ENCODE measurements at places on chromosomes 2 and 18.
A peak's percentile ranks its signal among the peaks of the same experiment; 100 is the strongest.

DNA sequence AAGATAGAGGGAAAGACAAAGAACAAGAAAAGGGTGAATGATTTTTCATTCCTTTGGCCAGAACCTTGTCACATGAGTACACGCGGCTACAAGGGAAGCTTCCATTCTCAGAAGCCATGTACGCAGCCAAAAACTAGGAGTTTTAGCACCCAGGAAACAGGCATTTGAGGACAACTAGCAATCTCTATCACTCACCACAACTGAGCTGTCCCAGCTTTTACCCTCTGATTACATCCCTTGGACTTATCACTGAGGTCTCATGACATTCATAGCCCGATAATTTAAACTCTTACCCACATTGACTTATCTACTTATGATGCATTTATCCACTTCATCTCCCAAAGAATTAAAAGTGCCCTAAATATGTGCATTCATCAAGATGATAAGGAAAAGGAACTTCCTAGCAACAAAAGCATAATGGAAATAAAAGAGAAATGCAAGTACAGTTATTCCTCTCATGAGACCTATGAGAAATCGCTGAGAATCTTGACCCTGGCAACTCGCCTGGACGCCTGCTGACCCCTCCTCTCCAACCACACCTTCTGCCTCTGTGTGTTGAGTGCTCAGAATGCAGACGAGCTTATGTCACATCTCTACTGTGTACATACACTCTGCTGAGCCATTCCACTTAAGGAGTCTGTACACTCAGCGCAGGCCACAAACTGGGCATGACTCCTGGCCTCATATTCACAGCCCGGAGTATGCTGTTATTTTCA, 28.7 kb upstream of the MFSD6 start:
- DNase-seq: no peak

DNA sequence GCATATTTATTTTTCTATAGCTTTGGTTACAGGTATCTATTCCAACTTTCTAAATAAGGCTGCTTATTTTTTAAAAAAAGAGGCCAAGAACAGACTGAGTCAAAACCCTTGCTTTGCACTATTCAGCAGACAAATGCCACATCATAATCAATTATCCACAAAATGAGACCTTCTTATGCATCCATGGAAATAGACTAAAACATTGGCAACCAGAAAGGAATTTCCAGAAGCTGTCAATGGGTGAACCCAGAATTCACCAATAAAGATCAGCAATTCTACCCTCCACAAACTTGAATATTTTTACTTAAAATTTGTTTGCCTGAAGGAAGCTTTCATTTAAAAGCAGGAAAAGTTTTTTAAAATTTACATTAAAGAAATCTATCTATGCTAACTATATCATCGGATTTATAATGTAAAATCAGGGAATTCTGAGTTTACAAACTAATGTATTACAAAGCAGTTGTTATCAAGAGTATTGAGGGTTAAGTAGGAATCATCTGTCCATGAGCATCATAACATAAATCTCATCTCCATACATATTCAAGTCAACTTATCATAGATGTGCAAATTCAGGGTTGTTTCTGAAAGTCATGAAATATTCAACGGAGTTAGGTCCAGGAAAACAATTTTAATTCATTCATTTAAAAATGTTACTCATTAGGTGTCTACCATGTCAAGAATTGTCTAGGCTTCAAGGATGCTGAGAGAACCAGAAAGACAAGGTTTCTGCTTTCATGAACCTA, 548.0 kb downstream of the SATB2 start:
- no peak for DNase-seq

DNA sequence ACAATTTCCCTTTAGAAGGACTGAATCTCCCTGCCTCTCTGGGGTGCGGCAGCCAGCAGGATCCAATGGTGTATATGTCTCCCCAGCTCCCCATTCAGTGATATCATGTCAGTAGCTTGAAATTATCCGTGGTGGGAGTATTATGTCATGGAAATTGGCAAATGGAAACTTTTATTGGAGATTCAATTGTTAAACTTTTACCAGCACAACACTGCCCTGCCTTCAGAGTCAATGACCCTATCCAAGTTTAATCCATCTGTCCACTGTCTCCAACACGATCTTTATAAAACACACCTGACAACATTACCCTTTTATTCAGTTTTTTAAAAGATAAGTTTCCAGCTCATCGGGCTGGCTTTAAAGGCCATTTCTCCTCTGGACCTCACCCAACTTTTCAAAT, 5.0 kb upstream of the IL1RN start:
- DNase-seq: no peak

GRCh38 chr2:120223034-120223912, at the start of gene TMEM185B:
TMEM185B (minus strand) TSS chr2:120223400; CDS start chr2:120222976, 424 bp downstream.
- peak; percentile 77 for DNase-seq

DNA sequence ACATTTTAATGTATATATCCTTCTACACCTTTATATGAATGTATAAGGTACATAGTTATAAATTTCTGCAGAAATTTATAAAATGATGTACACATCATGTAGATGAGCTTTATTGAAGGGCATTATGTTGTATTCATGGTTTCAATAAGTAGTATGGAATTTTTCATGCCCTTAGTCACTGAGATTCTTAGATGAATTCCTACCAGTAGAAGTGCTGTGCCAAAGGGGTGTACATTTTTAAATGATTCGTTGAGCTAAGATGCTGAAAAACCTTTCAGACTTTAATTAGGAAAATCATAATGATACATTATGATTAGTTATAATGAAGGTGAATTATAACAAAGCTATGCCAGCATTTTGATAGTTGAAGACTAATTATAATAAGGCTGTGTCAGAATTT, 115.2 kb downstream of the ZNF236 start:
- no peak for DNase-seq

DNA sequence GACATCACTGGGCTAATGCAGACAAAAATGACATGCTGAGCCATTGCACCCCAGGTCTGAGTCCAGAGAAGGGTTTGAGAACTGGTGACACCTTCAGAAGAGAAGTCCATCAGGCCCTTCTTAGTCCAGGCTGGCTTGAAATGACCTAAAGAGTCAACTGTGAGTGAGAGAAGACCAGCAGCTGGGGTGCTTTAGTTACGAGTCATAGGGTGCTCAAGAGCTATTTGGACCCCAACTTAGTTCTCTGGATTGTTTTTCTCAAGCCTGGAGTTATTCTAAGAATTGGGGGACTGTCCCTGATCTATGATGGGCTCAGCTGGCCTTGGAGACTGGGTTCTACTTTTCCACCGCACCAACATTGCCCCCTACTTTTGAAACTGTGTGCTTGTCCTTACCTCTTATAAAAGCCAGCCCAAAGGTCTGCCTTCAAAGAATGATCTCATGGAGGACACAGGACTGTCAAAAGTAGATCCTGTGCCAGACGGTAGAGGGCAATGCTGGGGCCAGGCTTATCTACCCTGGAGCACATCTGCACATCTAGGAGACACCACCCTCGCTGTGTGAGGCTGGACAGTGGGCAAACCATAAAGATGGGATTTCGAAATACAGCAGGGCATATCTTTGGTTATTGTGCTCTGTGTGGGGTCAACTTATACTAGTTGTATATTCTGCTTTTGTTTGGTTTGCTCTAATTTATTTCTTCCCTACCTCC, 333.0 kb upstream of the SLC14A2 start:
- DNase-seq: no peak

DNA sequence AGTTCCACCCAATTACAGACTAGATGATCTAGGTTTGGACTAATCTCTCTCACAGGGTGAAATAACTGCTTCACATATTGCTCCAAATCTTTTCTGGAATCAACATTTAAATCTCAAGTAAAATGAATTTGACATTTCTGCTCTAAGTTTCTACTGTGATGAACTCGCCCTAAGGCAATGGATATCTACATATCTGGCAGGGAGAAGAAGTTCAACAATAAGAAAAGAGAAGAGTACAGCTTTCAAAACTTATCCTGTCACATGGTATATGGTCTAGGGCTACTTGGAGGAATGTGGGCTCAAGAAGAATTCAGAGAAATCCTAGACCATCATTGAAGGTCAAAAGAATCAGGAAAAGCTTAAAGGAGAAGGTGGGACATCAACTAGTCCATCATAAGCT, 440.2 kb downstream of the MBD2 start:
- no peak for DNase-seq

DNA sequence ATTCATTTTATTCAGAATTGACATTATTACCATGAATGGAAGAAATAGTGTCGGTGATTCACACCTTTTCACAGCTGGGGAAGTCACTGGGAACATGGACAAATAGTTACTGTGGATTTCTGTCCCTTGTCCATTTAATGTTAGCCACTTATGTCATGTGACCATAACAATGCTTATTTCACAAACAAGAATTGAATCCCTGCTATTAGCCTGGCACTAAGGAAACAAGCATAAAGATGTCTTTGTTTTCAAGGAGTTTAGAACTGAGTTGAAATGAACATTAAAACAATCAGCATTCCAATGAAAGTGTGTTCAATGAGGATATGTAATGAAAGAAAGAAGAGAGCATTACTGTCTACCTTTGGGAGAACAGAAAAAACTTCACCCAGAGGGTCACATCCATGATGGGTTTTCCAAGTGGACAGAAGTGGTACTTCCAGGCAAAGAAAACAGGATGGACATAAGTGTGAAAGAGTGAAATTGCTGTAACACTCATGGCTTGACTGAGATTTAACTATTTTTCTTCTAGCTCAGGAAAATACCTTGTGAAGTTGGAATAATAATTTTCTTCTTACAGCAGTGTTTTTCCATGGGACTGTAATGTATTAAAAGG, 324.5 kb upstream of the UBE2E3 start:
- no peak for DNase-seq

GRCh38 chr2:224650815-224651439, 65.2 kb downstream of the CCDC195 start:
- peak; percentile 54 for DNase-seq

DNA sequence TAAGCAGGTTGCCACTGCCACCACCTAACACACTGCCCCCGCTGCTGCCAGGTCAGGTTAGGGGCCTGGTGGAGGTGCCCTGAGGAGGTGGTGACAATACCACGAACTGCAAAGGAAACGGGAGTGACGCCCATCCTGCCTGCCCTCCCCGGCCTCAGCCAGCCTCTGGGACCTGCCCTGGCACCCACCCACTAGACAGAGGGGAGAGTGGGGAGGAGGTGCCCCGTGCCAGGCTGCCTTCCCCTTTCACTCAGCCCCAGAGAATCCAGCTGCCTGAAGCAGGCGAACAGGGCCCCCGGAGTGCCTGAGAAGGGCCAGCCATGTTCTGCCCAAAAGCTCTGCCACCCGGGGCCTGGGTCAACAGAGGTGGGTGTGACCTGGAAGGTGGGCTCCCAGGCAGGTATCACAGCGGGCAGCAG, 44.5 kb upstream of the FOSL2 start:
- no peak for DNase-seq

DNA sequence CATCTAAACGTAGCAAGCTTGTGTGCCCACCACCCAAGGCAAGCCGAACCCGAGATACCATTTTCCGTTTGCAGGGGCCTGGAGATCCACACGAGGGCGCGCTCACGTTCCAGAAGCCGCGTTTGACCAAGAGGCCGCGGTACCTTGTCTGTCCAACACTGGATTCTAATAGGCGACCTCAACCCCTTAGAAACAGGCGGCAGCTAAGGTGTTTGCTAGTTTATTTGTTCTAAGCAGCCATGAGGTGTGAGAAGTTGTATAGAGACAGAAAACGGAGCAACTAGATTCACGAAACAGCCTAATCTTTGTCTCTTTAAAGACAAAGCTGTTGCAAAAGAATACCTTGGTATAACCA, 4.2 kb downstream of the HOXD11 start:
- peak; percentile 90 for DNase-seq

- DNase-seq: no peak
These were observed 27.4 kb downstream of the SMYD1 start for GRCh38 chr2:88095022-88095421.

- DNase-seq: no peak
These were observed 68.2 kb downstream of the HS1BP3 start for GRCh38 chr2:20582600-20583221.

DNA sequence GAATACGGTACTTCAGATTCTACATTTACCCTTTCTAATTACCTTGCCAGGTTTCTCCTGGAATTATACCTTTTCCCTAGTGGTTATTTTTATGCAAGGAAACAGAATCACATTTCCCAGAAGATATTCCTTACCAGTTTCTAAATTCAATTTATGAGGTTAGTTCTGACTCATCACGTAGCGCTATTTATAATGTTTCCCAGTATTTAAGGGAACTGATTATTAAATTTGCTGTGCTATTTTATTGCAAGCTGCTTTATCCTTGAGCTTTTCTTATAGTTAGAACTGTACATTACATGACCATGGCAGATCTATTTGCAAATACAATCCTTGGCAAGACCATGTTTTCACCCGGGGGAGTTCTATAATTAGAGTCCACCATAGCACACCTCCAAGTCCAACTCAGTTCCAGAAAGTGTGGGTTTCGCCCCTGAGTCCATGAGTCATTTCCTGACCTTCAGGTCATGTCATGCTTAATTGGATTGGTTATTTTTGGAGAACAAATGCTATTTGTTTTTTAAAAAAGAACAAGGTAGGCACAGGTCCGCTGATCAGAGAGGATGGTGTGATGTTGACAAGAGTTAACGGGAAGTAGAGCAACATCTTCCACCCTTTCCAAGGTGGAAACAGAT, 126.6 kb downstream of the ZNF532 start:
- DNase-seq: no peak

DNA sequence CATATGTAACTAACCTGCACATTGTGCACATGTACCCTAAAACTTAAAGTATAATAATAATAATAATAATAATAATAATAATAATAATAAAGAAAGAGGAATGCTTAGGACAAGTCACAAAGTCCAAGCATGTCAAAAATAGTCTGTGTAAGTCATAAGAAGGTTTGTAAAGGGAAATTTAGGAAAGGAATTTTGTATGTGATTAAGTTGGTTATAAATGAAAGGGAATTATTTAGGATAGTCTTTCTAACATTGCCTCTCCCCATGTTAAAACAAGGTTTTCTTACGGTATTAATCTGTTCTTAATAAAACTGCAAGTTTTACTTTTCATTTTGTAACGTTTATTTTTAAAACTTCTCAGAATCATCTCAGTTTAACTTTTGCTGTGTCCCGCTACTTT, 62.8 kb downstream of the SESTD1 start:
- DNase-seq: no peak

- DNase-seq: no peak
These were observed 79.4 kb upstream of the MAP4K3 start for GRCh38 chr2:39516347-39517101.
